Activated naive CD4-positive, alpha-beta T cell (primary cell): ENCODE measurements at places on chromosomes 7 and 10.

GRCh38 chr10:154348-154747 lies 19.1 kb downstream of the ZMYND11 start:
- DNase-seq, result no peak

- DNase-seq, result no peak
Observed at GRCh38 chr7:18461785-18462467, 33.6 kb upstream of the HDAC9 start.

- DNase-seq, result no peak
Observed at GRCh38 chr7:137009404-137009803, 141.0 kb downstream of the CHRM2 start.

DNA sequence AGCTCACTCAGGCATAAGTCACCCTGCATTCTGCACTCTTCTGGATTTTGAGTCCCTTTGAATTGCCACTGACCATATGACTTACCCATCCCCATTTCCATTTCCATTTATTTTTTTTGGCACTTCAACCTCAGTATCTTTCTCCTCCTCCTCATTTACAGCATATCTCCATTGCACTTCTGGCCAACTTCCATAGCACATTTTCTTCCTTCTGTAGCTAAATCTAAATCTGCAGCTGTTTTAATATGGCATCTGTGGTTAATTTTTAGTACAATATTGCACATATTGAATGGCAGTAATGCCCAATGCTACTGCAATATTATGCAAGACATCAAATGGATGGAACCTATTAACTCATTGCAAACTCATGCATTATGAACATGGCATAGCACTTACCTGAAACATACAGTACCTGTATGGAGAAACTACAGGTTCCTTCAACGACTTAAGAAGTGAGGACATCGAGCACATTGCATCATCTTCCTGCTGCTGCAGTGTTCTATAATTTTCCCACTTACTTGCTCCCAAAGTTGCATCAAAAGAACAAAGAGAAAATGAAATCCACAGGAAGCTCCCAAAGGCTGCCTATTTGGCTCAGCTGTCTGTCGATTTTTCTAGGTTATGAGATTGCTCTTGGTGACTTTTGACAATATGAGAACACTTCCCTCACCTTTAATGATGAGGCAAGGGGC lies 55.7 kb downstream of the LRRTM3 start:
- no peak for DNase-seq

- no peak for DNase-seq
Observed at GRCh38 chr10:97861924-97862323, 12.3 kb downstream of the GOLGA7B start.

DNA sequence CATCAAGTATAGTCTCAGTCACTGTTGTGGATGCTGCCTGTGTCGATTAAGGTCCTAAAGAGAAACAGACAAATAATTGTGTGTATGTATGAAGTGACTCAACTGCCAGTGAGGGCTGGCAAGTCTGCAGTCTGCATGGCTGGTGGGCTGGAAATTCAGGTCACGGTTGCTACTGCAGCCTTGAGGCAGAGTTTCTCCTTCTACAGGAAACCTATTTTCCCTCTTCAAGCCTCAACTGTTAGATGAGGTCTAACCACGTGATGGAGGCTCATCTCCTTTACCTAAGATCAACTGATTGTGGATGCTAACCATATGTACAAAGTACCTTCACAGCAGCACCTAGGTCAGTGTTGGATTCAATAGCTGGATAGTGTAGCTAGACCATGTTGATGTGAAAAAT lies 29.9 kb downstream of the MBL2 start:
- DNase-seq, result no peak

GRCh38 chr7:1197997-1198625 lies 34.6 kb upstream of the UNCX start:
- no peak for DNase-seq

- no peak for DNase-seq
Observed at GRCh38 chr7:24337180-24337579, 53.2 kb downstream of the NPY start.

DNA sequence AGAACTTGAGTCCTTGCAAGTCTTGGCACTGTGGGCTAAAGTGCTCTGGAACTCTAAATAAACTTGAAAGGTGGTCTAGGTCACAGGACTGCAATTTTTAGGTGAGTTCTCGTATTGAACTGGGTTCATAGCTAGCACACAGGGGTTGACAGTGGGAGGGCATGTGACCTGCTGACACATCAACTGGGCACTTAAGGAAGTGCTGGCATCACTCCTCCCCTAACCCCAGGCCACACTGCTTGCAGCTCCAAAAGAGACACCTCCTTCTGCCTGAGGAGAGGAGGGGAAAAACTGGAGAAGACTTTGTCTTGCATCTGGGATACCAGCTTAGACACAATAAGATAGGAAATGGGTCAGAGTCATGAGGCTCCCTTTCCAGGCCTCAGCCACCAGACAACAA lies 38.0 kb upstream of the AASS start:
- DNase-seq, result no peak

- DNase-seq, result no peak
Observed at GRCh38 chr10:85847085-85847484, 519.5 kb downstream of the GRID1 start.
